Pons (tissue), 1 donor: ENCODE measurements at places on chromosomes 1 and 21.

GRCh38 chr21:26282058-26282457, 111.5 kb upstream of the APP start:
- no peak for DNase-seq

- DNase-seq, result no peak
Observed at GRCh38 chr1:67524143-67525052, 94.2 kb upstream of the SERBP1 start.

DNA sequence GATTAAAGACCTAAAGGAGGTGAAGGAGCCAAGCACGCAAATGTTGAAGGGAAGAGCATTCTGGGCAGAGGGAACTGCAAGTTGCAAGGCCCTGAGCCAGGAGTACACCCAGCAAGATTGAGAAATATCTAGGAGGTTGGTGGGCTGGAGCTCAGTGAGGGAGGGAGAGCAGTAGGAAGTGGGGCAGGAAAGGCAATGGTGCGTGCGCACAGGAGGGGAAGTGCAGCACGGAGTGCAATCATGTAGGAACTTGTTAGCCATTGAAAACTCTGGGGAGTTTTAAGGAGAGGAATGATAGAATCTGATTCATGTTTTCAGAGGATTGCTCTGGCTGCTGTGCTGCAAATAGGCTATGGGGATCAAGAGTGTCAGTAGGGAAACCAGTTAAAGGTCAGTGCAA, 13.2 kb upstream of the IGSF3 start:
- DNase-seq, result no peak

DNA sequence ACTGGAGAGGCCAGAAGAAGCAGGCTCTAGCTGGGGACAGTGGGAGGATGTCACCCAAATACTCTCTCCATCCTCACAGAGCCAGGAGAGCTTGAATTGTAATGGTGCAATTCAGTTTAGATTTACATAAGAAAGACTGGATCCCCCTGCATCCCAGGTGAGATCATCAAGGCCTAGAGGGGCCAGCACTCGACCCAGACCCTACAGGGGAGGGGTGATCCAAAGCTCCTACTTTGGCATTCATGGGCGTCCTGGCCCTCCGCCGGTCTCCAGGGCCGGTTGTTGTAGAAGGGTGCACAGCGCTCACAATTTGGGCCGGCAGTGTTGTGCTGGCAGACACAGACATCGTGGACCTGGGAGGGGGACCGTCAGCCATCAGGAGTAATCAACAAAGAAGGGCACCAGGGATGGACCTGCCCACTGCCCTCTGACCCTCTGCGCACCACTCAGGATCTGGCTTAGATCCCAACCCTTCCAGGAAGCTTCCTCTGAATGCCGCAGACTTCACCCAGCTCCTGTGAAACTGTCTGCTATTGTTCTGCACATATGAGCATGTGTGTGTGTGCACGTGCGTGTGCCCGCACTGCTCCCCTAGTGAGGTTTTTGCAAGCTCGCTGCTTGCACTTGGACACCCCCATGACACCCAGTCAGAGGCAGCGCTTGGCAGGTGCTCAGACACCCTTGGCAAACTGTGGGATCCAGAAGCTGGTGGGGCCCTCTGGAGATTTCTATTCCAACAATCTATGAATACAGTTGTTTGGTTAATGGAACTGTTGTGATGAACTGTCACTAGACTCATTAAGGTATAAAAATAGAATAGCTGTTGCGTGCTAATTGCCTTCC, 21.6 kb downstream of the LAMB3 start:
- DNase-seq, result peak; percentile 49

- DNase-seq, result no peak
Observed at GRCh38 chr1:180444522-180444921, 57.9 kb downstream of the ACBD6 start.

GRCh38 chr1:74715806-74716205, 17.0 kb downstream of the CRYZ start:
- no peak for DNase-seq

DNA sequence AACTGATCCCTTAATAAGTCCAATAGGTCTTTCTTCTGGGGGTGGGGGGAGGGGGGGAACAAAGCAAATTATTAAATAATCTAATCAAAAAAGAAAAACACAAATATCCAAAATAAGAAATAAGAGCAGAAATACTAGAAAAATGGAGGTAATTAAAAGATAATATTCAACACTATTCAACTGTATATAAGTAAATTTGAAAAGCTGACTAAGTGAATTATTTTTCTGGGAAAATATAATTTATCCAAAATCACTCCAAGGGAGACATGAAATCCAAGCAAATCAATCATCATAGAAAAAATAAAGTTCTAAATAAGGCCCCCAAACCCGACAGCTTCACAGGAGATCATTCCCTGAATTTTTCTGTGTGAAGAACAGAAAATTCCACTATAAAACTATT, 18.8 kb downstream of the VPS26C start:
- DNase-seq, result no peak

GRCh38 chr1:201171063-201172036, 17.1 kb upstream of the TMEM9 start:
- no peak for DNase-seq

DNA sequence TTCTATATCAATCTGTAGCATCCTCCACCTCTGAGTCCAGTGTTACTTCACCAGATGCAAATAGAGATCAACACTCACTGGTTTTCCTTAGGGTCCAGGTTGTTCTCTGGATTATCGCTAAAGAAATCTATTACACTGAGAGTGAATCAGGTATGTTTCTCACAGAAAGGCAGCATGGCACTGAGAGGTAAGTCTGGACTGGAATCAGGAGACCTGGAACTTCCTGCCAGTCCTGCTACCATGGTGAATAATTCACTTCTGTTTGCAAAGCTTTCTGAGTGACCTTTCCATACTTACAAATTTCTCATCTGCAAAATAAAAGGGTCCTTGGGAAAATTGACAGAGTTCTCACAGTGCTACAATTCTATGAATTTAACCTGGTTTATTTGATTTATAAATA, 1583.3 kb downstream of the MRPL39 start:
- no peak for DNase-seq

- no peak for DNase-seq
Observed at GRCh38 chr1:228684607-228685006, 50.7 kb upstream of the RHOU start.

DNA sequence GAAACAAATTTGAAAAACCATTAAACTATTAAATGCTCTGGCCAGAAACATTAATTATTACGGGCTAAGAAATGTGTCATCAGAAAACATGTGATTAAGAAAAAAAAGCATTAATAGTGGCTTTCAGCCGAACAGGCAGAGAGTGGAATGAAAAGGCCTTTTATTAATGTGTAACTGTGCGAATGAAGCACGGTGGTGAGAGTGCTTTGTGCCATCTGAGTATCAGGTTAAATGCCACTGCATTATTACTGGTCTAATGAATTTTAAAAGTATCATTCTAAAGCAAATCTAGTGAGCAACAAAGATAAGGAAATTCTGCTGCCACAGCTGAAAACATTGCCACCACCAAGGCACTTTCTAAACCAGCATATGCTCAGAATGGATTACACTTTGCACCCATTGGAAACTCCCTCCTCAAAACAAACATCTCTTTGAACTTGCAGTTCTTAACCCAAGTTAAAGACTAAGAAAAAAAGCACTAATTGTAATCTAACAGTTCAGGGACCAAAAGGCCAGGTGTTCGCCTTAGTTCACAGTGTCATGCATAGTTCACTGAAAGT, 30.0 kb upstream of the SSX2IP start:
- DNase-seq, result peak; percentile 89

DNA sequence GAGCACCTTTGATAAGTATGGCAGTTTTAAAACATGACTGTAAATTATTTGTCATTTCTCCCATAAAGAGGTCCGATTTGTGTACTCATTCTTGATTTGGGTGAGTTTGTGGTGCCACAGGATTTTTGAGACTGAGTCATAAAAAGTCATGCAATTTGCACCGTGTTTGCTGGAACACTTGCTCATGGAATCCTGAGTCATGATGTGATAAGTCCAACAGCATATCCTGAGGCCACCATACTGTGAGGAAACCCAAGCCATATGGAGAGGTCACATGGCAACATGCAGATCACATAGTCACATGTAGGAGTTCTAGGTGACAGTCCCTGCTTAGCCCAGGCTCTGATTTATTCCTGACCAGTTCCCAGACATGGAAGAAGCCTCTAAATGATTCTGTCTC, 40.8 kb upstream of the PRRX1 start:
- no peak for DNase-seq
